ENCODE measurements at places on chromosomes 7 and 10.

GRCh38 chr7:110891197-110891596 lies 199.7 kb upstream of the LRRN3 start:
- no peak for DNase-seq

DNA sequence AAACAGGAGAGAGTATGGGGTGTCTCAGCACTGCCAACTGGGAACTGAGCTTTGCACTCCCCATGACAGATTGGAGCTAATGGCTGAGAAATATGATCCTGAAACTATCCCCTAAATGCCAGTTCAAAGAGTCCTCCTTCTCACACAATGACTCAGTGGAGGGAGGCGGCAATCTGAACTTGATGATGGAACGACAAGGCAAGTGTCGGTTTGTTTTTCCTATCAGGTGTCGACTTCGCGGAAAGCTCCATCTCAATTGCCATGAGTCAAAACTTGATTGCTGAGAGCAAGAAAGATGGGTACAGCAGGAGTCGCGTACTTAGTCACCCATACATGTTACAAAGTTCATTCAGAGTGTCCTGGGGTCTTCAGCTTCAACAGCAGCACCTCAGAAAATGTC lies 52.5 kb downstream of the NPY start:
- DNase-seq, result no peak

DNA sequence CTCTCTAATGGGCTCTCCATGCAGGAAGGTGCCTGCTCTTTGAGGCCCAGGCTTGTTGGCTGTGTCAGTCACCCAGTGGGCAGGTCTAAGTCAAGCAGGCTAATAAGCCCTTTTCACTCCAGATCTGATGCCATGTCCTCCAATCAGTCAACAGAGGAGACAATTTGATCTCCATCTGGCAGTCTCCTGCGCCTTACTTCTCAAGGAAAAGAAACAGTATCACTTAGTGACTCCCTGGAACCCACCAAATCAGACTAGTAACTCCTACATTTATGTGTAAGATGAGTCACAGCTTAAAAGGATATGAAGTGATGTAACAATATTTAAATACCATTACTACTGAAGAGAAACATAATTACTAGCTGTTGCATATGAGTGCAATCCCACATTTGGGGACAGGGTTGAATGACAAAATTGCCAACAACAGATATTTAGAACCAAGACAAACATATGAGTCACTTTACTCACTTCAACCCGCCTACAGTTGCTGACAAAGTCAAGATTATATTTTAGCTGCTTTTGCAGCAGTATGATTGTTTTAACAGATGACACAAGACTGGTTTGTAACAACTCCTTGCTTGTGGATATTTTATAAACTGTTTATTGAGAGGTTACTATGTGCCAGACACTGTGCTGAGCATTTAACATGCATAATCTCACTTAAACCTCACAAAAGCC lies 72.1 kb downstream of the USP6NL start:
- no peak for DNase-seq

GRCh38 chr10:5709865-5710264 lies 25.2 kb downstream of the TASOR2 start:
- DNase-seq, result no peak

DNA sequence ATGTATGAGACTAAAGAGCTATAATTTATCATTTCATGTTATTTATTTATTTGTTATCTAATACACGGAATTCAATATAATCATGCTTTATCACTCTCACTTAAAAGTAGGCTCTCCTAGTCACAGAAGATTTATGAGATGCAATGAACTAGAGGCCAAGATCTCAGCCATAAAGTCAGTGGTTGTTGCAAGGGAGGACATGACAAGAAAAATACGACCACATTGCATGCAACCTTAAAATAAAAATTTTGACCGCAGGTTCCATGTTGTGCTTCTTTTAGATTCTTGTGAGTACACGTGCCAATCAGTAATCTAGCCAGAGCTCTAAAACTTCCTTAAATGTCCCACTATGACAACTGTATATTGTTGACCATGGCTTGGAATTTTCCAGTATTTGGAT lies 75.9 kb upstream of the SP8 start:
- no peak for DNase-seq

GRCh38 chr10:113939212-113939860 lies 84.9 kb downstream of the NHLRC2 start:
- no peak for DNase-seq

DNA sequence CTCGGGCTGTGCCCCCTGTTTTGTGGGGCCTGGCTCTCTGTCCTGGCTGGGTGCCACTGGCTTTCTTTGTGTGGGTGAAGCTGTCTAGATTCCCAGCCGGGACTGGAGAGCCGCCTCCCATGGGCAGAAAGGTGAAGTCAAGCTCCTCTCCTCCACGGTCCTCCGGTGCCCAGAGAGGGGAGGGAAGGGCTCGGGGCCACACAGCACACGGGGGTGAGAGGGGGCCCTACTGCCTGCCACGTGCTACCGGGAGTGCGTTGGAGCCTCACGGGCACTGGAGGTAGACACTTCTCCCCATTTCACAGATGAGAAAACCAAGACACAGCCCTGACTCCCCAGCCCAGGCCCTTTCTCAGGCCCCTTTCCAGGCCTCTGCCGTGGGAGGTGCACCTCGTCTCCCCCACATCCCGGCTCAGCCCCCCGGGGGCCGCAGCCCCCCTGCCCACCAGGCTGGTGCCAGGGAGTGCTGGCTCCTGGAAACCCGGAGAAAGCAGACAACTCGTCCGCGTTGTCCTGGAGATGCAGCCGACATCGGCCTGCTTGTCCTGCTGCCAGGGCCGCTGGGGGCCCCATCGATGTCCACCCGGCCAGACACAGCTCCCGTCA lies 55.8 kb downstream of the UNCX start:
- DNase-seq, result no peak

DNA sequence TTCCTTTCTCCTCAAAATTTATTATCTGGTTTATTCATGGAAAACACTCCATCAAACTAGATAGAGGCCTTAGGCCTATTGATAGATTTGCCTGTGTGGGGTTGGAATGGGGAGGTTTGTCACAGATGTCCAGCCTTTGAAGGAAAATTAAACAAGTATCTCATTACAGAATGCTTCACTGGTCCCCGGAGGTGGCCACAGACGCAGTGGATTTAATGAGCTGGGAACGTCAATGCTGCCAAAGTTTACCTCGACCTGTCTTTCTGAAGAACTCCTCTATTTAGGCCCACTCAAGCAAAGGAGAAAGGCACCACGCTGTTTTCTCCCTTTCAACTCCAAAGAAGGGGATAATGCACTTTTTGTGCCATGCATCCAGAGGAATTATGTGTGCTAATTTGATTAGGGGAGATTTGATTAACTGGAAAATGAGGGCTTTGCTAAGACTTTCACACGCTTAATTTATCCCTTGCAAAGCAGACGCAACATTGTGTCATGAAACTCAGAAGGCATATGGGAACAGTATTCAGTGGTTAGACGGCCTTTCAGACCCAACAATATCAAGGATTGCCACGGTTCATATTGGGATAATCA lies 558.8 kb upstream of the GALNT17 start:
- DNase-seq, result no peak

DNA sequence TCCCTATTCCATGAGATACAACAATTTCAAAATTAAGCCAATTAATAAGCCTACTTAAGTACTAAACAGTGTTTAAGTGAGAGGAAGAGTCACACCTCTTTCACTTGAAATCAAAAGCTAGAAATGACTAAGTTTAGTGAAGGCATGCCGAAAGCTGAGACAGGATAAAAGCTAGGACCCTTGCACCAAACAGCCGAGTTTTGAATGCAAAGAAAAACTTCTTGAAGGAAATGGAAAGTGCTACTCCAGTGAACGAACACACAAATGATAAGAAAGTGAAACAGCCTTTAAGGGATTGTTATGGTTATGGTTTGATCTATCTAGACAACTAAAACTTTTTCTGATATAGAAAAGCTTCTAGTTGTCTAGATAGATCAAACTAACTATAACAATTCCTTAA lies 135.4 kb upstream of the KMT2E start:
- DNase-seq, result no peak

- DNase-seq, result no peak
Measured at GRCh38 chr10:15879663-15880062, 19.4 kb upstream of the MINDY3 start.

- DNase-seq, result no peak
Measured at GRCh38 chr7:88477976-88478375, 171.3 kb upstream of the STEAP4 start.

DNA sequence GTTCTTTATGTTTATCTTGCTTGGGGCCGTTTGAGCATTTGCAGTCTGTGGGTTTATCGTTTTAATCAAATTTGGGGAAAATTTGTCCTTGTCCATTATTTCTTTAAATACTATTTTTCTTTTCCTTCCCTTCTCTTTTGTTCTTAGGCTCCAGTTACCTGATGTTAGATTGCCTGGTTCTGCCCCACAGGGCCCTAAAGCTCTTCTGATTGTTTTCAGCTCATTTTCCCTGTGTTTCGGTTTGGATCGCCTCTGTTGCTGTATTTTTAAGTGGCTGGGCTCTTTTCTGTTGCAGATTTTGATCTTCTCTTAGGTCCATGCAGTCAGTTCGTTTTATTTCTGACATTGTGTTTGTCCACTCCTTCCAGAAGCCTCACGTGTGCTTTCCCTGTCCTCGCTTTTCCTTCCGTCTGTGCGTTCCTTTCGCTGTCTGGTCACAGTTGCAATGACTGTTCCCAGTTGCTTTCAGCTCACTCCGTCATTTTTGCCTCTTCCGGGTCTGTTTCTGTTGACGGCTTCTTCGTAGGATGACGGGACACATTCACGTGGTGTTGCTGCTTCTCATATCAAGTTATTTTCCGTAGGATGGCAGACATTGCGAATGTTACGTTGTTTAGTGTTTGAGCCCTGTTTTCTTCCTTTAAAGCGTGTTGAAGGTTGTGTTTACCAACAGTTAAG lies 111.4 kb downstream of the INPP5A start:
- DNase-seq, result no peak

DNA sequence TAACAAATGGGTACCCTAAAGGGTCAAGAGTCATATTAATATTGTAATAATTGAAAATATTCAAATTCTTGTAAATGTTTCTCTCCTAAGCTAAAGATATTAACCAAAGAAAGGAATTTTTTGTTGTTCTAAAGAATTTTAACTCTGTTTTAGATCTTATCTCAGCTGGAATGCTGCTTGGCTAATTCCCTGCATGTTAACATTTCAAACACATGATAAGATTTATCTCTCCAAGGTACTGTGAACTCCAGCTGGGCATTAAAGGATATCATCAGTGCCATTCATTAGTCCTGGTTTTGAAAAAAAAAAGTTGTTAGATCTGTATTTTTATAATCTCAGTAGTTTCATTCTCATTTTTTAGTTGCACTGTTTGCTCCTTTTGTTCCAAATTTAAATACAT lies 76.9 kb downstream of the MAPK8 start:
- DNase-seq, result no peak

DNA sequence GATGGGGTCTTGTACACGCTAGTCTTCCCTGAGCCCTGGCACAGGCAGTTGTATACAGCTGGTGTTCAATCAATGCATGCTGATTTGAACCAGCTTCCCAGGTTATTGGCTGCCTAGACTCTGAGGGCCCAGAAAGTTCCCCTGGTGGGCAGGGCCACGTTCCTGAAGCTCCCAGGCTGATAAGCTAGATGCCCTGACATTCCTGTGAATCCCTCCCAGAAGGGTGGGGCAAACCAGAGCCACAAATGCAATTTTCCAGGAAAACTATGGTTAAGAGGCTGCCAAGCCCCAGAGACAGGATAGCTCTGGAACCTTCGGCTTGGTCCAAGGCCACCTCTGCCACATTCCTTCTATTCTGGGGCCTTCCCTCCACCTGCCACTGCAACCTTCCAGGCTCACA lies 78.2 kb downstream of the FAM53B start:
- DNase-seq, result no peak

DNA sequence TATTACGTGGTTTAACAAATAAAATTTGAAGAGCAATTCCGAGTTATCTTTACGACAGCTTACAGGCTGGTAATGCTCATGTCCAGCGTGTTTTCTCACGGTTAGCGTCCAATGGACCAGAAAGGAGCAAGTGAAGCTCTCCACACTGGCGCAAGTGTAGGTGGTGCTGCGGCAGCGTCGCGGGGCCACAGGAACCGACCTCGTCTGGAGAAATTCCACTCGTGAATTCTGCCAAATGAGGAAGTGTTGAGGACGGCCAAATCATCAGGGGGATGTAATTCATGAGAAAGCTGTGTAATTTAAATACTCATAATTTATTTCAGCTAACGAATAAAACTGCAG lies 350 bp upstream of the ZNF37A start:
- no peak for DNase-seq

DNA sequence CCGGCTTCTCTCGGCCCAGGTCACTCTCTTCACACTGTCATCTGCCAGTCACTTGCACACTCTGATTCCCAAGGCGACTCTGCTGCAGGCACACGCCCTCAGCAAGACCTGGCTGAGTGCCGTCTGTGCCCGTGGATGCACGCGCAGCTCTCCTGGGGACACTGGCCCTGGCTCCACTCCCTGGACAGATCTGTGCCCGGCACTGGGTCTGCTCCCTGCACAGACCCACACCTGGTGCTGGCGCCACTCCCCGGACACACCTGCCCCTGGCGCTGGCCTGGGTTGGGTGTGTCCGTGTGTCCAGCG lies 133.2 kb downstream of the DNAJB6 start:
- no peak for DNase-seq

DNA sequence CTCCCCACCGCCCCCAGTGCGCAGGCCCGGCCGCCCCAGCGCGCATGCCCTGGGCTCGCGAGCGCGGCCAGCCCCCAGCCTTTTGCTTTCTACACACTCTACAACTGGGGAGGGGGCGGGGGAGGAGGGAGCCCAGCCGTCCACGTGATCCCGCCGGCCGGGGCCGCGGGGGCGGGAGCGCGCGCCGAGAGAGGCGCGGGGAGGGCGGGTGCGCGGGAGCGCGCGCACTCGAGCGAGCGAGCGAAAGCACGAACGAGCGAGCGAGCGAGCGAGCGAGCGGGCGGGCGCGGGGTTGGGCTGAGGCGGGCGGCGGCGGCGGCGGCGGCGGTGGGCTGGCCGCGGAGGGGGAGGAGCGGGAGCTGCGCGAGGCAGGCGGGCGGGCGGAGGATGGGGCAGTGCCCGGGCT lies at the start of gene AUTS2:
TSS of gene AUTS2 (plus strand) at position 395 of the 406 bp plus-strand sequence. CDS start 1,179 bp downstream, outside the sequence.
- DNase-seq, result peak; percentile 6

DNA sequence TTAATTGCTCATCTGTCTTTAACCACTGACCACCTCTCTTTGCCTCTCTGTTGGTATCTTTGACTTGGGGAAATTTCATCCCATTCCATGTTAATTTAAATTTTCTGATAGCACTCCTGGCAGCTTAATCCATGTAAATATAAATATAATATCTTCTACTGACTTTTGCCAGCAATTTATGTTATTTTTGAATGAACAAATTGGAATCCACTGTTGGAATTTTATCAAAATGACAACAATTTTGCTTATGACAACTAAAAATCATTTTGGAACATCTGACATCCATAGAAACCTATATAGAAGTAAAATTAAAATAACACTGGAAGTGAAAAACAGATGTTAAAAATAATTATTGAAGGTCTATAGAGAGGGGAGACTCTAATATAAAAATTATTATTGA lies 176.5 kb upstream of the AKR1E2 start:
- no peak for DNase-seq

DNA sequence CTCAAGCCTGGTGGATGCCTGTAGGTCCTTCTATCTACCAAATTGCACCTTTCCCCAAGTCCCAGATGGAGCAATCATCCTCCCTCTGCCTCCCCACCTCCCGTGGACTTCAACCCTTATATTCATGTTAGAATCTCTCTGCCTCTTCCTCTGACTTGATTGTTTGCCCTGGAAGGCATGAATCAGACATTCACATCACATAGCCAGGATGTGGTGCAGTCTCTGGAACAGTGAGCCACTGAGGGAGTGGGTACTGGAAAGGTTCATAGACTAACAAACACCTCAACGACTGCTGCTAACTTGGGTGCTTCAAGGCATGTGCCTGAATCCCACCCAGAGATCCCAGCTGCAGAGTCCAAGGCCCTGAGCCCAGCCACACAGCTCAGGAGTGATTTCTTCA lies 494.0 kb downstream of the TNS3 start:
- DNase-seq, result no peak
